NCI-H2081 (cell line): ENCODE measurements at places on chromosomes 5 and 9.

DNA sequence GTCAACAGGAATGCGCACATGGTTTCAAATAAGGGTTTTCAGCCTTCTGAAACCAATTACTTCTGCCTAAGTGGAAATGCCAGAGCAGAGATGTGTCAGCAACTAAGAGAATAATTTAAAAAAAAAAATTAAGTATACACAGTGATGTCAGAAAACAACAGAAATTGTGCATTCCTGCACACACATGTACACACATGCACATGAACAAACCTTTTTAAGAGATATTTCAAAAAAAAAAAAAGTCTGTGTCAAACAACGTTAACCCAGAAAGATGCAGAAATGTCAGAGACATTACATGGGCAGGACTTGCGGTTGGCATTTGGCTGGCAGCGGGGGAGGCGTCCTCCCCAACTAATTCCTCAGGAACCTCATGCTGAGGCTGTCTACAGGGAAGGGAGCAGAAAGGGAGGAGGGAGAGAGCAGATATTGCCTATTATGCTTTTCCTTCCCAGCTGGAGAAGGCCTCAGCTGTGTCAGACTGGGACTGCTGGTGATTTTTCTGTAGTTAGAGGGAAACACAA, 536.9 kb upstream of the WWC1 start:
- no peak for DNase-seq

DNA sequence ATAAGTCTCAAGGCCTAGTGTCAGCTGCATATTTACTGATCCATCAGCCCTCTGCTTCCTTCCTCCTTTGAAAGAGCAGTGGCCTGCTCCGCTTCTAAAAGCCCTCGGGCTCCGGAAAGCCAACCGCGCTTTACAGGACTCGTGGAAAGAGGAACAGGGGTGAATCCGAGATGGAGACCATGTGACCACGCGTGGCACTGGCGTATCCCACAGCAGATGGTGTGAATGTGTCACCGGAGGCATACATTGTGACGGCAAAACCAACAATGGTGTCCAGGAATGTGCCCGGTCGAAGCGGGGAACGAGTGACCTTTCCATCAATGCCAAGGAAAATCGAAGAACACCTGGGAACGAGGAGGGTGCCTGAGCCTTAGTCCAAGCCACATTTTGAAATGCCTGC, 484.6 kb downstream of the SPATA31A7 start:
- DNase-seq, result no peak

DNA sequence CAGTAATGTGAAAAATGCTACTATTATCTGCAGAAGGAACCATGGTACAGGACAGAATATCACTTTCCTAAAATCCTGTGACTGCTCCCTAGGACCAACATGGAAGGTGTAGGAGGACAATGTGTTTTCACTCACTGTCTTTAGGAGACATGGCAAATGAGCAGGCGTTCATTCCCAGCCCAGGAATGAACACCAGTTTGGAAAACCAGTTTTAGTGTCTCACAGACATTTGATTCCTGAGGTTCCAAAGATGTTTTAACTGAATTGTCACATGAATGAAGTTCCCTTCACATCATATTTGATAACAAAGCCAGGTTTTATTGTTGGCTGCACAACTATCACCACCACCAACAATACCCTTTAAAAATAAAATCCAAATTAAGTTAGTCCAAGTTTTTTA, 178.2 kb downstream of the ENC1 start:
- DNase-seq, result no peak

- DNase-seq, result peak; percentile 37
These were observed 448 bp downstream of the RELL2 start for GRCh38 chr5:141637123-141637766.

DNA sequence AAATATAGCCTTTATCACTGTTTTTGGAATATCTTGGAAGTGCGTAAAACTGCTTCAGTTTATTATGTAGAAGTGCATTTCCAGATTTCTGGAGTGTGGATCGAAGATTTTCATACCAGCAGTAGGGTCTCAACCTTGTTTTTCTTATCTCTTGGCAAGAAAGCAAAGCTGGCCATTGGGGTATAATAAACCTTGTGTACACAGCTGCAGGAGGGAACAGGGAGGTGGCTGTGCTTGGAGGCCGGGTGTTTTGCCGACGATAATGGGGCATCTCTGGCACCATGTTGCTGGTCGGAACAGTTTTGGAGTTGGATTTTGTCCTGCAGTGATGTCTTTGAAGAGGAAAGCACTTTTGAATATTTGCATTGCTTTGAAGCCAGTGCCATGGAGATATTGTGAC, 308.8 kb upstream of the DMRT1 start:
- DNase-seq, result no peak

DNA sequence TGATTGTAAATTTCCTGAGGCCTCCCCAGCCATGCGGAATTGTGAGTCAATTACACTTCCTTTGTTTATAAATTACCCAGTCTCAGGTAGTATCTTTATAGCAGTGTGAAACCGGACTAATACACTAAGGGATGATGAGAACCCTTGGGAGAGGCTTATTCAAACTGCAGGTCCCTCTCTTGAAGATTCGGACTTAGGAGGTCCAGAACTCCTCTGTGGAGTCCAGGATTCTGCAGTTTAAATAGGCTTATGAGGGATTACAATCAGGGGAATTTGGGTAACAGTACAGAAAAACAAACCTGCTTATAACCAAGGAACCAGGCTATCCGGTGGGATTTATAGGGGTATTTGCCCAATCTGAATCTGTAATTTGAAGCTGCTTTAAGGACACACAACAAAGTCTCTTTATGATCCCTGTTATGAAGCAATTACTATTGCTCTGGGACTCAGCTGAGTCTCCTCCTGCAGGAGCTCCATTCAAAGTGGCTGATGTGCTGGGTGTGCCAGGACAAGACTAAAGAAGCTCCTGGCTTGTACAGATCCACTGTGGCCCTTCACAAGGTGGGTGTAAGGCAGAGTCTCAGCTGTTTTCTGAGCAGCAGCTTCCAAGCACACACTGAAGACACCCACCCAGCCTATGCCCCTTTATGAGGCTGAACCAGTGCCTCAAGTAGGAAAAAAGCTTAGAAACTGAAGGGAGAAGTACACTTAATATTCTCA, 41.8 kb upstream of the LHFPL2 start:
- DNase-seq, result no peak

GRCh38 chr9:77933019-77933418, 98.6 kb downstream of the GNAQ start:
- no peak for DNase-seq

GRCh38 chr5:78095125-78095524, 199.4 kb downstream of the AP3B1 start:
- no peak for DNase-seq

DNA sequence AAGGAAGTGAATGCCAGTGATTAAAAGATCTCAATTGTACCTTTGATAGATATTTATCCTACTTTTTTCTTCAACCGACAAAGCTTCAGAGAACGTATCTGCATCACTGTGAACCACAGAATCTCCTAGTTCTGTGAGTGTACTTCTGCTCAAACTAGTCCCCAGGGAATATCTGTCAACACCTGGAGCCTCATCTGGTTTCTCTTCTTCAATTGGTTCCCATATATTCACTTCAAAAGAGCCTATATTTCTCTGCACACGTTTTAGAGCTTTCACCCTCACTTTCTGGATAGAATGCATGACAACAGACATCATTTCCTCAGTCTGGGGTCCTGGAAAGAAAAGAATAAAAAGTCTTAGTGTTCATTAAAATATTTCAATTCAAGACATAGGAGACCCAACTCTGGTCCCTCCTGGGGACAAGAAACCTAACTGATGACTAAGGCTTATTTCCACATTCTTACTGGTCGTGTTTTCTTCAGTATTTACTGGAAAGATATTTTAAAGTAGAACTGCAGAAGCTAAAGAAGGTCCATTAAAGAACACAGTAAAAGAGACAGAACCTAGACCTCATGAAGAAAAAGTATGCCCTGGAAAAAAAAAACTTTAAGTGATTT, 64.3 kb downstream of the CPLANE1 start:
- DNase-seq, result no peak

DNA sequence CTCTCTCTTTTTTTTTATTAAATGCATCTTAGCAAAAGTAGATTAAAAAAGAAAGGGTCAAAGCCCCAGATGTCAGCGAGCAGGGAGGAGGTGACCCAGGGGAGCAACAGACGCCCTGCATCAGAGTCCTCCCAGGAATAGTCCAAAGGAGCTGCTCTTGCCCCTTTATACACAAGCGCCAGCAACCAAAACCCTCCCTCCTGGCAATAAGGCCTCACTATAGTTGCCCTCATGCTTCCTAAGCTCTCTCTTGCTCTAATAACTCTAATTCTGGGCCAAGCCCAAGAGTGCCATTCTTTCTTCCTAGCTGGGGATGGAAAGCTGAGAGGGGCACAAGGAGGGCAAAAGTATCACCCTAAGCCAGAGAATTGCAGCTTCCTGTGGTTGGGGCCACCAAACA, 26.3 kb downstream of the PCDHGC5 start:
- DNase-seq, result no peak

GRCh38 chr5:55993013-55993412, 1.8 kb downstream of the IL6ST start:
- no peak for DNase-seq

DNA sequence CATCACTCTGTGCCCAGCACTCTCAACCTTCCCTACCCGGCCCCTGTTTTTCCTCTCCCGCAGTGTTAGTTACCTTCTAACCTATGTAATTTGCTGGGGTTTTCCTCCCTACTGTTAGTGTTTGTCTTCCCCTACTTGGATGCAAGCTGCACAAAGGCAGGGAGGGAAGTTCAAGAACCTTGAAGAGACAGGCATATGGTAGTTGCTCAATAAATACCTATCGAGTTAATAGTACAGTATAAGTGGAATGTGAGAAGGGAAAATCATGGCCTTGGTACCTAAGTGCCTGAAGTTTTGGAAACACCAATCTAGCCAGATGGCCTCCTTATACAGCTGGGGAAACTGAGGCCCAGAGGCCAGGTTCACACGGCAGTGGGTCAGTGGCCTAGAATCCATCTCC, 24.2 kb downstream of the PDGFRB start:
- DNase-seq, result no peak

GRCh38 chr5:139855946-139856540, 60.4 kb downstream of the PSD2 start:
- no peak for DNase-seq

GRCh38 chr5:54040804-54041203, 269.6 kb downstream of the ARL15 start:
- no peak for DNase-seq

DNA sequence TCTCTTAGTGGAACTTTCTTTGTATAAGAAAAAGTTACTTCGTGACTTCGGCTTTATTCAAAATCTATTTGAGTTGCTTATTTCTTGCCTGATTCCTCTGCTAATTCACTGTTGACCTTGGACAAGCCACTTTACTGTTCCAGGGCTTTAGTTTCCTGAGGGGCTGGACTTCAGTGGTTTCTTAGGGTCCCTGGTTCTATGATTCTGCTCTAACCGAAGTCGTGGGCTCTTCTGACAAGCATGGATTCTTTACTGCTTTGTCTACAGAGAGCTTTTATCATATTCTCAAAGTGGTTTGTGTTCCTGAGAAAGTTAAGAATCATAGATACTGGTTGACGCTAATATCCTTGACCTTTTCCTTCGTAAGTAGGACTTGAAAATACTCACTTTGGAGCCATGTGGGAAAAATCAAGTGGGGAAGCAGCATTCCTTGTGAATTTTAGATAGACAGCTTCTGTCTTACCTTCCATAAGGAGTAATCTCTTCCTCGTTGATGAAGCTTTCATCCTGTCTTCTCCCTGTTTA, 21.1 kb downstream of the EXOSC2 start:
- no peak for DNase-seq

GRCh38 chr5:1294206-1294834, 548 bp downstream of the TERT start:
- peak; percentile 43 for DNase-seq

DNA sequence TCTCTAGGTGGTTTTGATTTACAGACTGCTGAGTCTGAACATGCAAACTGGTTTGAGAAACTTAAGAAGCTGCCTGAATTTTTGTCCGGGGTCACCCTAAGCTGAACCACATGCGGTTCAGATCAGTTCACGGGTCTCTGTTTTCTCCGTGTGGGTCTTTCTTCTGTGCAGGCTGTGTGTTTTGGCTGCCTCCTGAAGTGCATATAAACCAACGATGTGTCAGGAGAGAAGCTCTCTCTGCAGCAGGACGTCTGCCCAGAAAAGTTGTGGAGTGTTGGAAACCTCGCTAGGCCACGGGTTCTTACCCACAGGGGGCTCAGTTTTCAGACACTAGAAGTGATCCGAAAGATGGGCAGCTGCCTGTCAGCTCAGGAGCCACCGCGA, 364.2 kb downstream of the IRX2 start:
- DNase-seq, result no peak

DNA sequence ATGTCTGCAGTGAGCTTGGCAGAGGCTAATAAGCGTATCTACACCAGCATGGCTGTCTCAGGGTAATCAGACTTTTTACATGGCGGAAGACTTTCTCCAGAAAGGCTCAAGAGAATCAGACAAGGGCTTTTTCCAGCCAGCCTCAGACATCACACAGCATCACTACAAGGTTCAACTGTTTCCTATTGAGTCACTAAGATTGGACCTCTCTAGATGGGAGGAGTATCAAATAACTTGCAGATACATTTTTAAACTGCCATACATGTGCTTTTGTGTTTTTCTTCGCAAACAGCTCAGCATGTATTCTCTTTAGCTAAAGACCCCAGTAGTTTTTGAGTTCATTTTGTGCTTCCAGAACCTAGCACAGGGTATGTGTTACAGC, 22.9 kb upstream of the PIK3R1 start:
- DNase-seq, result no peak

GRCh38 chr5:159640446-159640845, 275.8 kb upstream of the ADRA1B start:
- no peak for DNase-seq

GRCh38 chr9:123523001-123523400, 167.0 kb downstream of the CRB2 start:
- no peak for DNase-seq

GRCh38 chr5:180844432-180844831, 16.6 kb downstream of the ZFP62 start:
- DNase-seq, result no peak

DNA sequence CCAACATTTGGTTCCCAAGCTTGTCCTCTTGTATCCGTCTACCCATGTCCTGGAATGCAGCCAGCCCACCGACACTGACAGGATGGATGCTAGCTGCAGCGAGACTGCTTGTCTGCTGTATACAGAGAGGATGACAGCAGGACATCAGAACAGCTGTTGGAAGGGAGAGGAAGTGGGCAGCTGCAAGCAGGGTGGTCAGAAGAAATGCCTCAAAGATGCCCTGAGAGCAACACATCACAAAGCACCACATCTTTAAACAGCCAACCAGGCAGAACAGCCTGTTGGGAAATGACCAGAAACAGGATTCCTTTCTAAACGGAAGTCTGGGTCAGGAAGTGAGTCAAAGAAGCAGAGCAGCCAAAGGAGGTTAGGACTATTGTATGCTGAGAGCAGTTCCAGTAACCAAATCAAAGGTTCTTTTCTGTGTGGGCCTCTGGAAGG, 219.1 kb downstream of the NDUFS4 start:
- DNase-seq, result no peak

- no peak for DNase-seq
These were observed 58.0 kb upstream of the PTPN3 start for GRCh38 chr9:109556061-109556460.
